ENCODE measurements at places on chromosomes 11 and 22.

- peak; percentile 83 for DNase-seq
These were observed 7.8 kb downstream of the SIGIRR start for GRCh38 chr11:406796-407650.

- DNase-seq = no peak
These were observed 729 bp upstream of the ALX4 start for GRCh38 chr11:44310463-44311272.

- peak; percentile 48 for DNase-seq
These were observed 19.3 kb downstream of the SCARF2 start for GRCh38 chr22:20418211-20418788.

GRCh38 chr22:38753948-38754750 lies 1.6 kb downstream of the SUN2 start:
- DNase-seq = no peak

DNA sequence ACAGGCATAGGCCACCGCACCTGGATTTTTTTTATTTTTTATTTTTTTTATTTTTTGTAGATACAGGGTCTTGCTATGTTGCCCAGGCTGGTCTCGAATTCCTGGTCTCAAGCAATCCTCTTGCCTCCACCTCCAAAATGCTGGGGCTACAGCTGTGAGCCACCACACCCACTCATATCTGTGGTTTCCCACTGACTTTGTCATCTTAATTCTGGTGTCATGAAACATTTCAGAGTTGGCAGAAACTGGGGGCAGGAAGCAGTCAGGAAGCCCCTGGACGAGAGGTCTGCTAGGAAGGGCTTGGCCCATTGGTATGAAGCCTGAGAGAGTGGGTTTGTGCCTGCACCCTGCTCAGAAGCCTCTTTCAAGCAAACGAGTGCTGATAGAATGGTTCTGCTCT lies 49.1 kb downstream of the COMMD9 start:
- no peak for DNase-seq

DNA sequence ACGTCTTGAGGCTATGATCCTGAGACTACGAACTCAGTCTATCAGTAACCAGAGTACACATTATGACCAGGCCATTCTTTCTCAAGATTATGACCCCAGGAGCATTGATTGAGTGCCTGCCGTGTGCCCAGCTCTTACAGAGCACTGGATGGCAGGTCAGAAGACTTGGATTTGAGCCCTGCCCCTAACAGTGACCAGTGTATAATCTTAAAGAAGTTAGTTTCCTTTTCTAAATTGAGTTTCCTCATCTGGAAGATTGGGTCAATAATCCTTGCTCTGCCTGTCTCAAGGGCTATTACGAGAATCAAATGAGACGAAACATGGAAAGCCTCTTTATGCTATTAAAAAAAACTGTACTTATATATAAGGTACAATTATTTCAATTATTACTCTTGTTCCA lies 38.2 kb downstream of the SLCO2B1 start:
- no peak for DNase-seq

DNA sequence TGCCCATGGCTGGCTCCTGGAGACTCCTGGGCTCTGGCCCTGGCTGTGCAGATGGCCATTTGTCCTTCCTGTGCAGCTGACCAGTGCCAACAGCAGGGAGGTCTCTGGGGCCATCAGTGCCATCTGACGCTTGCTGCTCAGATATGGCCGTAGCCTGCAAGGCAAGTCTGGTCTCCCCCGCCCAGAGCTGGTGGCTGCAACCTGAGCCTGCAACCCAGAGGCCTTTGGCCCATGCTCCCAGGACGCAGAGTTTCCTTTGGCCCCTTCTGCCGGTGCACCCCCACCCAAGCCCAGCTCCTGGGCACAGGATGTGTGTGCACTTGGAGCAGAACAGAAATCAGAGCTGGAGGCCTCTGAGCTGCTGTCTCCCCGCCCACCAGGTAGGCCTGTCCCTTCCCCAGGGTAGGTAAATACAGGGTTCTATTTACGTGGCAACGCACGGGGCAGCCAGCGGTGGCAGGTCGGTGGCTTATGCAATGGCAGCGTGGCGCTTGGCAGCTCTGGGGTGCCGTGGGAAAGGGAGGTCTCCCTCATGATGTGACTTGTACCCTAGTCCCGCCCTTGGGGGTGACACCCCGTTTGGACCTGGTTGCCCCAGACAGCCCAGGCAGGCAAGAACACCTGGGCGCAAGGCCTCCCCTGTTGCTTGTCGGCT lies 21.0 kb upstream of the MYEOV start:
- DNase-seq = no peak

GRCh38 chr11:29511394-29511793 lies 505.4 kb downstream of the KCNA4 start:
- no peak for DNase-seq

GRCh38 chr22:20080776-20081654 lies 974 bp downstream of the DGCR8 start:
- DNase-seq = no peak

DNA sequence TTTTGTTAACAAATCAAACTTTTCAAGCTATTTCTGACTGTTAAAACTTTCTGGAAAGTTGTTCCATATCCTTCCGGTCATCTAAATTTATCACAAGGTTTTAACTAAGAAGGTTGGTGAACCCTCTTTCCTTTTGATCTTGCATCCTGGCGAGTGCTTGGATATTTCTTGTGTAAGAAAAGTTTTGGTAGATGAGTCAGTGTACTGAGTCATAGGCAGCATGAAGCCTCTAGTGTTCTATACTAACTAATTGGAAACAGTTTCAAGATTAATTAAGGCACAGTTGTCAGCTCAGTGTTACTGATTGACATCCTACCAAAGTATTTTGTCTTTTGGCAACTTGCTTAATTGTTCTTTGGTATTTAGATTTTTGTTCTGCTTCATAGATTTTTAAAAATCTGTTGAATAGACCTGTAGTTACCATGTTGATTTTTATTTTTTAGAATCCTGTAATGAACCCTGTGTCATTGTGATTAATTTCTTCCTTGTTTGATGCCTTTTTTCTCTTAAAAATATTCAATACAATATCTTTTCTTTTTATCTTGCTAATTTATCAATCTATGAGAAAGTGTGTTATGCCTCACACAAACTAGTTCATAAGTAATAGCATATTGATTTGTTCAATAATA lies 38.0 kb downstream of the METTL15 start:
- no peak for DNase-seq

DNA sequence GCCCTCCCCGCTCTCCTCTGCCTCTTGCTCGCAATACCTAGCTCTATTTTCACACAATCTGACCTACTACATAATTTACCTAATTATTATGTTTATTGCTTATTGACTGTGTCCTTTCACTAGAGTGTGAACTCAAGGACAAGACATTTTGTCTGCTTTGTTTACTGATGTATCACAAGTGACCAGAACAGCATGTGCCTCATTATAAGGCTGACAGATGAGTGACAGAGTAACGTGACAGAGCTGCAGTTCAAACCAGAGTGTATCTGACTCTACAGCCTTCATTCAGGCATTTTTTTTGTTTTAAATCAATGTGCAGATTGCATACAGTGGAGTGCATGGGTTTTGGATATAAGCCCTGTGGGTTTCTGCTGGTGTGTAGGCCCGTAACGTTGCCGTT lies 82.0 kb upstream of the RAB1B start:
- no peak for DNase-seq

GRCh38 chr11:60700689-60701468 lies 1.5 kb downstream of the MS4A8 start:
- DNase-seq = no peak

DNA sequence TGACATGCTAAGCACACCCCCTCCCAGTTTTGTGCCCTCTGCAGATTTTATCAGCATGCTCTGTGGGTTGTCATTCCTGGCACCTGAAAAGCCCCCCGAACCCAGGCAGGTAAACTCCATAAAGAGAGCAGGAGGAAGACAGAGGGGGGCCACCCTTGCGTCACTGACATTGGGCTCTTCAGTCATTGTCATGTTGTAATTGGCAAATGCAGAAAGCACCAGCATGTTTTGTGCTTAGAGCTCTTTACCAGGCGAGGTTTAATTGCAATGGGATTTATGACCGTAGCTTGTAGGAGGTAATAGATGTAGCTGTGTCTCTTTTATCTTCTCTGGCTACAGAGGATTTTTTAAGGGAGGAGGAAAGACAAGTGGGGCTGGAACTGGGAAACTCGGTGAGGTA lies 201.7 kb downstream of the GRIK4 start:
- no peak for DNase-seq

GRCh38 chr11:93526641-93527583 lies 16.3 kb downstream of the SMCO4 start:
- no peak for DNase-seq

DNA sequence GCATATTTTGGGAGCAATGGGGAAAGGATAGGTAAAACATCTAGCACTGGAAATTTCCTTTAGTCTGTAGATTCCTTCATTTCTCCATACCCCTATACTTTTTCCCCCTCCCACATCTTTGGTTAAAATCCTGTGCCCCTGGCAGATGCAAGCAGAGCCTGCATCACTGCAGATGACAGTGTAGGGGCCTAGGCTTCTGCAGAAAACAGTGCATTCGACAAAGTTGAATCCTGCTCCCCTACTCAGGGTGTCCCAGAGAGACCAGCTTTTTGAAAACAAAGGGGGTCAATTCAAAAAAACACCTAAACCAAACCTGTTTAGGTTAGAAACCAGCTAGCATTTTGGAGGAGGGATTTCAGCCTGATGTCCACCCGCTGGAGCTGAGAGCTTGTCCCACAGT lies 43.8 kb upstream of the BLID start:
- DNase-seq = no peak

DNA sequence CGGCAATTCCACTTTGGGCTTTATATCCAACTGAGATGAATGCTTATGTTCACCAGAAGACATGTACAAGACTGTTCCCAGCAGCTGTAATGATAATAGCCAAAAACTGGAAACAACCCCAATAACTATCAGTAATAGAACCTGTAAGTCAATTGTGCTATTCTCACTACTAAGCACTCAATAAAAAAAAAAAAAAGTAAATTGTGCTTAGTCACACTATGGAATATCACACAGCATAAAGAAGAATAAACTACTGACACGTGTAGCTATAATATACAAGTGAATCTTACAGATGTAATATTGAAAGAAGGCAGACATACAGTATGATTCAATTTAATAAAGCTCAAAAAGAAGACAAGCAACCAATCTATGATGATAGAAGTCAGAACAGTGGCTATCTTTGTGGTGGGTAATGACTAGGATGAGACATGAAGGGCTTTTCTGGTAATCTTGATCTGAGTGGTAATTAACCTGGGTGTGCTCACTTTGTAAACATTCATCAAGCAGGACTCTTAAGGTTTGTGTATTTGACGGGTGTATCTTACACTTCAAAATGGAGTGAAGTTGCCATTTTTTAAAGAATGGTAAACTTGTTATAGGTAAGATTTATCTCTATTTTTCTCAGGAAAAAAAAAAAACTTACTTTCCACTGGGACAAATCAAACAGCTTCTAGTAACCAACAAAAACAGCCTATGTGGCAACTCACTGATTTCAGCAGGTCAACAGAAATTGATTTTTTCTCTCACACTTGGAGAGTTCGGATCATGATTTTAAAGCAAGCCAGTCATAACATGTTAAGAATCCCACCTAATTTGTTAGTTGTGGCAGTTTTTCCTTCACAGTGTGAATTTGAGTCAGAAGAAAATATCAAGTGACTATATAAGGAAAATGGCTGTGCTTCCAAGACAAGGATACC lies 84.2 kb downstream of the CCDC83 start:
- no peak for DNase-seq

DNA sequence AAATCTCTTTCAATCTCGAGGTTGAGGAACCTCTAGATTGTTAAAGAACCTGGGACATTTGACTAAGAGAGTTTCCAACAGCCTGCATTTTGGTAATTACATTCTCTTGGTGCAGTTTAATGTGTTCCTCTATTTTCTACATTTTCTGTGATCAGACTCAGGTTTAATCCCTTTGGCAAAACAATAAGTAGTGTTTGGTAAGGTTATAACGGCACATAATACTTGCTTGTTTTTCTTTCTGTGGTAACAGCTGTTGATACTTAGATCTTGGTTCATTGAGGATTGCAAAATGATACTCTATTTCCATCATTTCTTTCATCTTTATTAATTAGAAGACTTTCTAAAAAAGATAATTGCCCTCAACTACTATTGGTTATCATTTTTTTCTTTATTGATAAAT lies 271.3 kb downstream of the SBF2 start:
- DNase-seq = no peak

GRCh38 chr11:128890543-128891368 lies at the start of gene KCNJ5:
Gene KCNJ5 (plus strand): TSS chr11:128891356. CDS start chr11:128911274, 19,918 bp downstream.
- DNase-seq = no peak

GRCh38 chr11:2704896-2705606 lies 5.3 kb upstream of the KCNQ1OT1 start:
- DNase-seq = no peak

- no peak for DNase-seq
These were observed 53.1 kb upstream of the KCNQ1OT1 start for GRCh38 chr11:2752923-2753322.

- no peak for DNase-seq
These were observed 19.4 kb downstream of the PTPN5 start for GRCh38 chr11:18772211-18772610.

DNA sequence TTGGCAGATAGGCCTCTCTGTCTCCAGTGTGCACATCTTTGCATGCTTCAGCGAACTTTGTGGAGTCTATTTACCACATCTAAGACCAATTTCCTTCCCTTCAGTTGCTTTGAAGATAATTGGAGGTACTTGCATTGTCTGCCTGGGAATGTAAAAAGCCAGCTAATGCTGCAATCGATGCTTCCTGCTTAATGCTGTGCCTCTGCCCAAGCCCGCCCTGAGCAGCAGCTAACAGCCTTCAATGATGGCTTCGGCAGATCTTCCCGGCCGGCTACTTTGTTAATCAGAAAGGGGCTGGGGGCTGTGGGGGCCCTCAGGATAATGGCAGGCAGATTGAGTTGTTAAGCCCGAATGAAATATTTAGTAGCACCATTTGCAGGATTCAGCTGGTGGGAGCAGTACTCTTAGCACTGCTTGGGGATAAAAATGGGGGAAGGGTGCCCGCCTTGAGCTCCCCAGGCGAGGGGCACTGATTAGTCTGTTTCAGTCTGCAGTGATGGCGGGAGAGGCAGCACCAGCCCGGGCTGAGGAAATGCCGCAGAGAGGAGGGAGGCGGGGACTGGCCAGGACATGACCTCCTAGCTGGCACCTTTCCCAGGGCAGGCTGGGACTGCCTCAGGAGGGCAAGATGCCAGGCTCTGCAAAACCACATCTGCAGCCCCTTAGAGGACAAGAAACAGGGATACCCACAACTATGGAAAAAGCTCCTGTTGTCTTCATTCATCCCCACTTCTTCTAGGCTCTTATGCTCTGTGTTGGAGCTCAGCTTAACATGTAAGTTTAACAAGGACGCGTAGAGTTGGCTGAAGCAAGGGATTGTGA lies 460.0 kb downstream of the BUD13 start:
- DNase-seq = no peak

- no peak for DNase-seq
These were observed 3.3 kb downstream of the TTLL1 start for GRCh38 chr22:43085658-43086606.
